Cerebellar nuclear complex (tissue), 1 donor: ENCODE measurements at places on chromosomes 11 and 22.

DNA sequence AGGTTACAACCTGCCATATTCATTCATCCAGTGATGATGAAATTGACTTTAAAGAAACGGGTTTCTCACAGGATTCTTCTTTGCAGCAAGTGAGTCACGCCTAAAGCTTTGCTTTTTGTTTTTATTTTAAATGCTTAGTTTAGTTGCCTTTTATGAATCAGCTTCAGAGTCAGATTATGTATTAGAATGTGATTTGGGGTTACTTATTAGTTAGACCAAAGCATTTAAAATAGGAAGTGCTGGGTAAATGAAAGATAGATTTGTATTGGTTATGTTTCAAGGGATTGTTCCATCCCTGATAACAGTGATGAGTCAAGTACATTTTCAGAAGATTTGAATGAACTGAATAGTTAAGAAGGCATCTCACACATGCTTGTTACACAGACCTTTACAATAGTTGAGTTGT, 101.3 kb upstream of the GAL start:
- no peak for DNase-seq

DNA sequence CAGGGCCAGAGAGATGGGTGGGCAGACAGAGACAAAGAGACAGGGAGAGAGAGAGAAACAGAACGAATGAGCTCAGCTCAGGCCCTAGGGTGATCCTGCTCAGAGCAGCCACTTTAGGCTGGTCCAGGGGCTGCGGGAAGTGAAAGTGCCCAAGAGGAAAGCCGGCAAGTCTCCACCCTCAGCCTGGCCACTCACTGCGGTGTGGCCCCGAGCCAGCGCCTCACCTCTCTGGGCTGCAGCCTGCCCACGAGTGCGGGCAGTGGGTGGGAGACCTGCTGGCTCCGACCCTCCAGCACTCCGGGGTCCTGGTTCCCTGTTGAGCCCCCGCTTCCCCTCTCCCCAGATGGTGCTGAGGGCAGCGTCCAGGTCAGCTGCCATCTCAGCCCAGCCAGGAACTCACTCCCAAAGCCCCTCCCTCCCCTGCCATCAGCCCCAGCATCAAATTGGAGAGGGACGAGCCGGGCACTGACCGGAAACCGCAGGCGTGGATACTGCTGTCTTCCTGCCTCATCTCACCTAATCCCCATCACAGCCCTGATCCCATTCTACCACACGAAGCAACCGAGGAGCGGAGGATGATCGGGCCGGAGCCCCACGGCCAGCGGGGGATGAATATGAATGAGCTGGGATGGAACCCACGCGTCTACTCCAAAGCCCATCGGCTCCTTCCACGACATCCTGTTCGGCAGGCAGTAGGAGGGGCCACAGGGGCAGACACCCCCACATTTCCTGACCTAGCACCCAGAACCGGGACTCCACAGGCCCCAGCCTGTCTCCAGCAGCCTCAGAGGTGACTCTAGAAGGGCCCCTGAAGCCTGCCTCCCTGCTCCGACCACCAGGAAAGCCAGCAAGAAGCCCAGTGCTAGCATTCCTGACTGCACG, 16.9 kb downstream of the ELFN2 start:
- DNase-seq, result no peak

DNA sequence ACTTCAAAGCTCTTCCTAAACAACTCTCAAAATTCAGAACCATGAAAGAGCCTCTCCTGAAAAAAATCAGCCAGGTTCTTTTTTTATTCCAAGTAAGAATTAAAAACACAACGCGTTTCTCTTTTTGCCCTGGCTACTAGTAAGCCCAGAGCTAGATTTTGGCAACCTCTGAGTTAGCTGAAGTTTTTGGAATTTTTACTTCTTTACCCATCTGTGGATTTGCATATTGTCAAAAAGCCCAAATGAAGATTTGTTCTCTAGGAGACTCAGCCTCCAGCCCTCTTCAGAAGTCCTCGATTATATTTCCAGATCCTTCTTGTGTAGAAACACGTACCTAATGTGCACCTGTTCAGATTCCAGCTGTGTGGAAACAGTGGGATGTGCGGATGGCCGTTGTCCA, 517.9 kb downstream of the TBC1D22A start:
- DNase-seq, result no peak

GRCh38 chr11:2156416-2157182, 4.4 kb downstream of the INS start:
- DNase-seq, result no peak

DNA sequence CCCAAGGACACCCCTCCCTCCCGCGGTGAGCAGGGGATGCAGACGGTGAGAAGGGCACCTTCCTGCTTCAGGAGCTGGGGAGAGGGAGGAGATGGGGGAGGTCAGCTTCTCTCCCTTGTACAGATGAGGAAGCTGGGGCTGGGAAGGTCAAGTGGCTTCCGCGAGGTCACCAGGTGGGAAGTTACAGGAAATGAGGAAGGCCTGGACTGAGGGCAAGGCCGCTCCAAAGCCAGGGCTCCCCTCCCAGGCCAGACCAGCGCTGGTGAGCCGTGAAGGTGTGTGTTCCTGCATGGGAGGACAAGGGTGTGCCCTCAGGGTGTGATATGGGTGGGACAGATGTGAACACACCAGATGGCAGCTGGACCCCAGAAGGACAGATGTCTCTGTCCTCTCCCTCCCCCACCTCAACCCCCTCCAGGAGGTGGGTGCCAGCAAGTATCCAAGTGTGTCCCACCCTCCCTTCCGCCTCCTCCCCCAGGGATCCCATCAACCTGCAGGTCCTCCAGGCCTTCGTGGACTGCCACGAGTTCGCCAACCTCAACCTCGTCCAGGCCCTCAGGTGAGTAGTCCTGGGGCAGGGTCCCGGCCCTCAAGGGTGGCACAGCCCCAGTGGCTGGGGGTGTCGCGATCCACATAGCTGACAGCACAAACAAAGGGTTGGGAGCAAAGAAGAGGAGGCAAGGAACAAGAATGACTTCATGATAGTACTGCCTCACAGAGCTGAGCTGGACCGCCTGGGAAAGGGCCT, 16.6 kb downstream of the CYTH4 start:
- no peak for DNase-seq

GRCh38 chr22:19197997-19198865, 19.7 kb upstream of the SLC25A1 start:
- DNase-seq, result no peak

DNA sequence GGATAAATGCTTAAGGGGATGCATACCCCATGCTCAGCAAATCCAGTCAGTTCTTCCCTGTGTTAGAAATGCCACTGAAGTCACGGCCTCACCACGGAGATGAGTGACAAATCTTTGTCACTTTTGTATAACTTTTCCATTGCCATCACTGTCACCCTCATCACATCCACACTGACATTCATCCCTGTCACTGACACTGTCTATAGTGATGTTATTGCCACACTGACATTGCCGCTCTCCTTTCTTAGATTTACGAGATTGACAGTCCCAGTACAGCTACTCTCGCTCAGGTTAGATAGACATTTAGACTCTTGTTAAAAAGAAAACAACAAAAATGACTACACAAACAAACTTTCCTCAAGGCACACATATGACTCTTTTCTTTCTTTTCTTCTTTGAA, 910.7 kb upstream of the CNTN5 start:
- DNase-seq, result no peak

DNA sequence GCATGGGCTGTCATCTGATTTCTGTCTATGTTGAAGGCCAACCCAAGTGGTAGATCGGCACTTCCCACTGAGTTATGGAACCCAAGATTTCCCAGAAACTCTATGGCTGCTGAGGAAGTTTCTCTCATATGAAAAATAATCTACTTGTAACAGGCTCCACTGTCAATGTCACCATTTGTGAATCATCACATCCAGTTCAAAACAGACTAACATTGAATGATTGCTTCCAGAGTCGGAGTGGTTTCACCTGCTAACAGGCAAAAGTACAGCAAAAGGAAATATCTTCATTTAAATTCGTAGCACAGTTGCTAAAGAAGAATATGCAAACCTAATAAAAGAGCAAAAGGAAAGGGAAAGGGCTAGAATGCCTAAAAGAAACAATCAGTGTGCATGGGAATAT, 12.8 kb downstream of the WT1 start:
- no peak for DNase-seq

DNA sequence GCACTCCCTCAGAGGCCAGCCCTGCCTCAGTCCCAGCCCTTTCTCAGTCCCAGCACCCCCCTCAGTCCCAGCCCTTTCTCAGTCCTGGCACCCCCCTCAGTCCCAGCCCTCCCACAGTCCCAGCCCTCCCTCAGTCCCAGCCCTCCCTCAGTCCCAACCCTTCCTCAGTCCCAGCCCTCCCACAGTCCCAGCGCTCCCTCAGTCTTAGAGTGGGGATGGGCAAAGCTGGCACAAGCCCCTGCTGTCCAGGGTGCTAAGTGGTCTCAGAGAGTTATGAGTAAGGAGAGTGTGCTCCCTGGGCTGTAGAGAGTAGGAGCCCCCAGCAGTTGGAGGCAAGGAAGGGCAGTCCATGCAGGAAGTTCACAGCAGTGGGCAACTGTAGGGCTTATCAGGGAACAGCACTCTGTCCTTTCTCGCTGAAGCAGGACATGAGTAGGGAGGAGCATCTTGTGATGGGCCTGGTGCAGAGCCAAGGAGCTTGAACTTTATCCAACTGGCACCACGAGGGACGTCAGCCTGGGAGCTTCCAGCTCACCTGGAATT, 51.4 kb upstream of the CRYBB3 start:
- DNase-seq, result no peak

- DNase-seq, result no peak
These were observed 54.6 kb downstream of the GRIK4 start for GRCh38 chr11:120566176-120566575.

- no peak for DNase-seq
These were observed 44.5 kb downstream of the SMCO4 start for GRCh38 chr11:93498641-93499040.

DNA sequence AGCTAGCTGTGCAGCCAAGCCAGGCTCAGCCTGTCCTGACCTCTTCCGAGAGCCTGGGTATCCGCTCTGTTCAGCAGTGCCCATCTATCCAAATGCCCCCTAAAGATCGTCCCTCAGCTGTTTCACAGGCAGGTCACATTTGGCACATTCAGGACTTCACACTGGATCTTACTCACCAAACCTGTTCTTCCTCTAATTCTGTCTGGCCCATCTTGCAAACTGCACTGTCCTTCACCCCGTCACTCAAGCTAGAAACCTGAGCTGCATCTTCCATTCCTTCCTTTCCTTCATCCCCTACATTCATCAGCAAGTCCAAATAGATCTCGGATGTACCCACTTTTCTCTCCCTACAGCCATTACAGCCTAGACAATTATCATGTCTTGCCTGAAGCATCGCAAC, 60.7 kb upstream of the CSNK2A3 start:
- no peak for DNase-seq

GRCh38 chr22:38193580-38193979, 8.2 kb upstream of the MAFF start:
- DNase-seq, result no peak

GRCh38 chr22:17243524-17243923, 24.3 kb upstream of the ADA2 start:
- DNase-seq, result no peak

DNA sequence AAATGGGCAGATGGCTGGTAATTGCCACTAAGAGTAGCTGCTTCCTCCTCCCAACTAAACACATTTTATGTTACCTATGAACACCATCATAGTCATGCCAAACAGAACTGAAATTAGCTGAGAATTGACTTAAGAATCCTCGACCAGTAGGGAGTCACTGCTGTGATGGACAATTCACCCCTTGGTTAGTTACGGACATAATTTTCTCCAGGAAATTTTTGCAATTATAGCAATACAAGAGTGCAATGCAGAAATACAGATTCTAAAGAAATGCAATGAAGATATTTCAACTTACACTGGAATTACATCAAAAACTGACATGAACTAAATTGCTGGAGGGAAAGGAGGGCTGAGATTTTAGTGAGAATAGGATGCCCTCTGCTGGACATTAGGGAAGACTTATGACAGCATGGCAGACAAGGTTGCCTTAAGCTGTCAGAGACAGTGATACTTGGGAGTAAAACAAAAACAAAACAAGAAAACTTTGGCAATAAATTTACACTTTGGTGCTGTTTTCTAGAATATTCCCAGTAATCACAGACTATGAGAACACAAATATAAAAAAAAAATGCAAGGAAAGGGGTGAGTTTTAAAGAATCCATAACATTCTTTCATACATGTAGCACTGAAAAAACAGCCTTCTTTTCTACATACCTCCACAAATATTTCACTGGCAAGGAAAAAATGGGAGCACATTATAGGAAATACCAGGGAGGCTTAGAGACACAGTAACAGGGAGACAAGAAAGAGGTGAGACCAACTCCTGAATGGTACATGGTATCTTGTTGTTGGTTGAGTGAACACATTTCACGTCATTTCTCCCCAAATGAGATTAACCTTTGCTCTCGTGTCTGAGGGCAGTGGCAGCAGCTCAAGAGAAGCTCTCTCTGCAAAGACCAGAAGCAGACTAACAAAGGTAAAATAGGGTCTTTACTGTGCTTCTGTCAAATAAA, 11.2 kb upstream of the PPP2R1B start:
- DNase-seq, result no peak

GRCh38 chr11:86116386-86116726, 47.5 kb upstream of the PICALM start:
- DNase-seq, result no peak

DNA sequence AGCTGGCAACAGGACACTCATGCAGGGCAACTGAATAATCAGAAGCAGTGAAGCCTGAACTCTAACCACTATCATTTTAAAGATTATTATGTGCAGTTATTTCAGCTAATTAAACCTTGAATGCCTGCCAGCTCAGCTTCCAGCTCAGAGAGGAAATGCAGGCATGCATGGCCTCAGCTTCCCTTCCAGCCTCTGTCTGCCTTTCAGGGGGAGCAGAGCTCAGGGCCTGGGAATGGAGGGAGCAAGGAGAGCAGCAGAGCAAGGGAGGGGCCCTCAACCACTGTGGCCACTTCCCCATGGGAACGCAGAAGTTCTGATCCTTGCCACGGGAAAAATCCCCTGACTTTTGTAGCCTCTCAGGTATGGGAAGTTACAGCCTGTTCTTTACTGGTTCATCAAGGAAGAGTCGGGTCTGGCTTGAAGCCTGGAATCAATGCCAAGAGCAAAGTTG, 32.5 kb upstream of the APLNR start:
- DNase-seq, result no peak

DNA sequence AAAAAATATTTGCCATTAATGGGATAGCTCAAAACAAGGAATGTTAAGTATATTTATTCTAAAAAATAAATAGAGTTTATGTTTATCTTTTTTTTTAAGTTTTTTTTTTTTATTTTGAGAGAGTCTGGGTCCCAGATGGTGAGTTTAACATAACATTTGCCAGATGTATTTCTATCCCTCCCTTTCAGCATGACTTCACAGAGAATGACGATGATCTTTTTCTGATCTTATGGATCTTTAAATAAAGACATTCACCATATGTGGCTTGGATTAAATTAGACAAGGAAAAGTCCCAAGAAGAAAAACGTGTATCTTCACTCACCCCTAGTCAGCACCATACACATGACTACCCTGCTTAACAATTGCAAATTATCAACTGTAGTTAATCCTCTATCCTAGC, 839.8 kb upstream of the CNTN5 start:
- no peak for DNase-seq

- DNase-seq, result no peak
These were observed 2.0 kb downstream of the PRCP start for GRCh38 chr11:82898241-82898640.

DNA sequence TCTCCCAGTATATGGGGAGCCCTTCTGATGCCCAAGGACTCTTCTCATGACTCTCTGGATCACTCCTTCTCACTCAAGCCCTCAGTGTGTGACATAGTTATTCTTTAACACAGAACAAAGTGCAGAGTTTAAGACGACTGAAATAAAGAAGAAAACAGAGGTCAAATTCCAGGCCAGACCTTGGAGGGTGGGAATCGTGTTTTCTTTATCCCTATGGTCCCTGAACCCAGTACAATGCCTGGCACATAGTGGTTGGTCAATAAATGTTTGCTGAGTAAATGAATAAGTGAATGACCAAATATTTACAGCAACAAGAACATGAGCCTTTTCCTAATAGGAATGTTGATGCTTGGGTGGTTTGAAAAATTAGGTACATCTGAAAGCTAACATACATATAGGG, 28.8 kb downstream of the VSTM5 start:
- no peak for DNase-seq
